Dorsolateral prefrontal cortex (tissue), 122 donors: ENCODE measurements at places on chromosomes 5 and 9.

DNA sequence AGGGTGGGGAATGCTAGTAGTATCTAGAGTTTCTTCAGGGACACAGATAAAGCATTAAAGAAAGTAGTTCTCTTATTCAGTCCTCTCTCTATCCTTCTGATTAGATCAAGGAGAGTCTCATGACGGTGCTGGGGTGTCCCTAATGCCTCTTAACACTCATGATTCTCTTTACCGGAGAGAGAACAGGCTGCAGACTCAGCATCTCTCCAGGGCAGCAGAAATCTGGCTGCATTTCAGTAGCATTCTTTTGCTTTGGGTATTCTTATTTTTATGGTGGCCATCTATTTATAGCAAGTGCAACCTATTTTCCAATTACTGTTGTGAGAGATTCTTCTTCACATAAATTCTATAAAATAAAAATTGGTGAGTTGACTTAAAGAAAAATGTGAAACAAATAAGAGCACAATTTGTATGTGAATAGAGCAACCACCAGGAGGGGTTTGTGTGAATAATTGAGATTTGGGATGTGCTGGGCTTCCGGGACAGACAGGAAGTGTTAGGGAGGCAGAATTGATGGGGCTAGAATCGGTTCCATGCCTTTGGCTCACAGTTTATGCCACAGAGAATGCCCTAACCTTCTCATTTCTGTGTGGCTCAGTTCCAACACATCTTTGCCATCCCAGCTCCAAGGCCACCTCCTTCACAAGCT, 23.8 kb upstream of the BOD1 start:
- no peak for DNase-seq

DNA sequence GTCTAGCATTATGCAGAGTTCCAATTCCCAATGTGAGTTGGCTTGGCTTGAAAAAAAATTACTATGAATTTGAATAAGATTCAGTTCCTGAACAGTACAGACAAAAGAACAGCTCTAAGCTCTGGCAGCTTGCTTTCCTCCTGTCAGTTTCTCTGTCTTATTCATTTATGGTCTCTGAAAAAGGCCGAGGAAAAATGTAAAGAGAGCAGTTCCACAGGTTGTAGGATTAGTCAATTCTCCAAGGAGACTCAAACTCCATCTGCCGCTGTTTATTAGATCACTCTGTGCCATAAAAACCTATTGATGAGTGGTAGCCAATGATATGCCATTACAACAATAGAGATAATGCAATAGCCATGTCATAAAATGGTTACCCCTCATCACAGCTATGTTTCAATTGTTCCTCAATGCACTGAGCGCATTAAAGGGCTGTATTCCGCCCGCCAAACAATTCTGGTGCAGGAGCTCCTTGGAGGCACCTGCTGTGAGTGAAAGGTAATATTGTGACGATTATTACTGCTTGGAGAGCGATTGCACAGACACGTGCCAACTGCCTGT, 188.2 kb downstream of the ARRDC3 start:
- no peak for DNase-seq

DNA sequence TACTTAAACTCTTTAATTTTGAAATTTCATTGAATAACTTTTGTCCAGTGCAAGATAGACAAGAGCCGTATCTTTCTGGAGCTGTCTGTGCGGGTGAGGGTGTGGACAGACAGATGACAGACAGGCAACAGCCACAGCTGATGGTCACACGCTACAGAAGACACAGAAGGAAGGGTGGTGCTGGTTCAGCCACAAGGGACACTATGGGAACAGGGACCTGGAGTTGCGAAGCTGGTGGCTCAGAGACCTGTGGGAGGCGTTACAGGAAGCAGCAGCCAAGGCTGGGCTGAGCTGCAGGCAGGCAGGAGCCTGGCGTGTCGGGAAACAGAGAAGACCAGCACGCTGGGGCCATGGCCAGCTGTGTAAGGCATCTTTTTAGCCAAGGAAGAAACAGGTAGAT, 104.4 kb downstream of the WNK2 start:
- no peak for DNase-seq

- DNase-seq, result no peak
These were observed 63.9 kb downstream of the FAM114A2 start for GRCh38 chr5:153974813-153975163.

DNA sequence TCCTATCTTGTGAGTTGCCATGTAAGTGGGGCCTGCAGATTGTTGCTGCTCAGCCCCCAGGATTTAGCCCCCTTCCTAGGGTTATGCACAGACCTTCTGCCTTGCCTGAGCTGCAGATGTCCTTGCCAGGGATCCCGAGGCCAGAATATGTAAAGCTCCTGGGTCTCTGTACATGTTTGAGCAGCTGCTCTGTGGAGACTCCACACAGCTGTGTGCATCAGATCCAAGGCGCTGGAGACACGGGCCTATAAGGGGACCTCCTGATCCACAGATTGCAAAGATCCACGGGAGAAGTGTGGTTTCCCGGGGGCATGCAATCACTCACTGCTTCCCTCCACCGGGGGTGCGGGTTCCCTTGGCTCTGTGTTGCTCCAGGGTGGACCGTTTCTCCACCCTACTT, 28.9 kb downstream of the TAF11L14 start:
- DNase-seq, result no peak

GRCh38 chr9:137550231-137550621, at the start of gene PNPLA7:
Gene PNPLA7 (minus strand): TSS chr9:137550402. CDS start chr9:137550197, 205 bp downstream.
- peak; percentile 83 for DNase-seq

- DNase-seq, result no peak
These were observed 599 bp downstream of the LYRM7 start for GRCh38 chr5:131171276-131171810.
